ENCODE measurements at places on chromosomes 5 and 9.

DNA sequence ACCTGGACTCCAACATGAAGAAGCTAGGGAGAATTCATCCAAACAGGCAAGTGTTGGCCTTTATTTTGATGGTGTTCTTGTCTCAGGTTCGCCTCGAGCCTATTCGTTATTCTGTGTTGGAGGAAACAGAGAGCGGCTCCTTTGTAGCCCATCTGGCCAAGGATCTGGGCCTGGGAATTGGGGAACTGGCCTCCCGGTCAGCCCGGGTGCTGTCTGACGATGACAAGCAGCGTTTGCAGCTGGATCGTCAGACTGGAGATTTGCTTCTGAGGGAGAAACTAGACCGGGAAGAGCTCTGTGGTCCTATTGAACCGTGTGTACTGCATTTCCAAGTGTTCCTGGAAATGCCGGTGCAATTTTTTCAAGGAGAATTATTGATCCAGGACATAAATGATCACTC lies 367 bp downstream of the PCDHB4 start:
- DNase-seq: no peak

- no peak for DNase-seq
These were observed 181.3 kb upstream of the ELL2 start for GRCh38 chr5:96142786-96143434.

DNA sequence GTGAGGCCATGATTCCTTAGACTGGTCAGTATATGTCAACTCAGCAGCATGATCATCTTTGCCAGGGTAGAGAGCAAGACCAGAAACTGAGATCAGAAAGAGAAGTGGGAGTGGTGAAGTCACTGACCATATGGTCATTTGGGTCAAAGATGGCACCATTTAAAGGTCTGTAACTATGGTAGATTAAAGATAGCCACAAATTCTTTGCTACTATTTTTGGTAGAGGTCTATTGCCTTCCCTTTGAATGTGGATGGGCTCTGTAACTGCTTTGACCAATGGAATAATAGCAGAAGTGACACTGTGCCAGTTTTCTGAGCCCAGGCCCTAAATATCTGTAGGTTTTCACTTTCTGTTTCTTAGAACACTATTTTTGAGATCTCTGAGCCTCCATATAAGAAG lies 117.6 kb downstream of the PCSK1 start:
- no peak for DNase-seq

DNA sequence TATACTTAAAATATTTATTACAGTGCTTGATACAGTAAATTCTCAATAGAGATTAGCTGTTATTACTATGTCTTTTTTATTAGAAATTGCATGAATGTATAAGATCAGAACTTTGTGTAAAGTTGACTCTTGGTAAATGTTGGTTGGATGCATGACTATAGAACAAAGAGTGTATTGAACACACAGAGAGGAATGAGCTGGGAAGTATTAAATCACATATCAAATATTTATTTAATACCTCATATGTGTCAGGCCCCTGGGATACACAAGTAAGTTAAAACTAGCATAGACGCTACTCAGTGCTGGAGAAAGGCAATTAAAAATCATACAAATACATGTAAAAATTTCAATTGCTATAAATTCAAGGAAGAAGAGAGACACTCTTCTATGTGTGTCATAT lies 550.7 kb upstream of the TLE4 start:
- no peak for DNase-seq

GRCh38 chr9:129554649-129555048 lies 66.3 kb downstream of the C9orf50 start:
- no peak for DNase-seq

DNA sequence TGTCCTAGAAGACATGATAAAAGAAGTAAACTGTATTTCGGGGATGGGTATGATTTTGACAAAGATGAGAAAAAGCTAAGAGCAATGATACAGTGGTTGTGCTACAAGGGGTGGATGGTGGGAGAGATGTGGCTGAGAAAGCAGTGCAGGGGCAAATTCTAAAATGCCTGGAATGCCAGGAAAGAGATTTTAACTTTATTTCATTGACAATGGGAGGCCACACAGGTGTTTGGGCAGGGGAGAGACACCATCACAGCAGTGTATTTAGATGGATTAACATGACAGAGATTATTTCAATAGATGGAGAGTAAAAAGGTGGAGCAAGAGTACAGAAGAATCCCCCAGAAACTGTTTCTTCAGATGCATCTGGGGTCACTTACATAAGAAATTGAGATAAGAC lies 71.2 kb downstream of the MAMDC2 start:
- DNase-seq: no peak

- no peak for DNase-seq
These were observed 44.2 kb downstream of the ITGA1 start for GRCh38 chr5:52831786-52832511.

- DNase-seq: no peak
These were observed 11.7 kb upstream of the ESM1 start for GRCh38 chr5:54997081-54997480.

DNA sequence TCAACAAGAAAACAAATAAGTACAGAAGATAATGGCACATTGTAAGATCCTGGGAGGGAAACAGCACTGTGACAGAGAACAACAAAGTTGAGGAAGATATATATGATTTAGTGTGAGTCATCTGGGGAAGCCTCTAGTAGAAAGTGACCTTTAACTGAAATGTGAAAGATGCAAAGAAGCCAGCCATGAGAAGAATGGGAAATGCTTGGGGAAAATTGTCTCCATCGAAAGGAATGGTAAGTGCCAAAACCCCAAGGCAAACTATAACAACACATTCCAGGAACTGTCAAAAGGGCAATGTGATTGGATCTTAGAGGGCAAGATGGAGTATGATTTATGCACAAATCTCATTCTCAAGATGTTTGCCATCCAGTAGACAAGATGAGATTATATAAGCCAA lies 537.8 kb upstream of the BRINP1 start:
- DNase-seq: no peak

- no peak for DNase-seq
These were observed 158.7 kb upstream of the FST start for GRCh38 chr5:53321721-53322120.

DNA sequence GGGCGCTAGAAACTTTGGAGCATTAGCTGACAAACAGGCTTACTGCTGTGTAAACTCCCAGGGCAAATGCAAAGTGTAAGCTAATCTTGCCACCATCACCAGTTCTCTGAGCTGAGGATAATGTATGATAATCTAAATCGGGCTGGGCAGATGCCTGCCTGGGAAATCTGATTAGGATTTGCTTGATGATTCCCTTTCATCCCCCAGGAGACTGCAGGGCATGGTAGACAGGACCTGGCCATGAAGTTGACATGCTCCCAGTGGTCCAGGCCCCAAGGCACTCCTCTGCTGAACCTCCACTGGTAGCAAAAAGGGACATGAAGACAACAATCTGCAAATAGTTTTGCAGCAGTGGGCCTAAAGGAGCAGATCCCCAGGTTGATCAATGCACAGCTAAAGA lies 317.5 kb downstream of the SPOCK1 start:
- no peak for DNase-seq
